ENCODE measurements at places on chromosomes 2 and 18.
A peak's percentile ranks its signal among the peaks of the same experiment; 100 is the strongest.

DNA sequence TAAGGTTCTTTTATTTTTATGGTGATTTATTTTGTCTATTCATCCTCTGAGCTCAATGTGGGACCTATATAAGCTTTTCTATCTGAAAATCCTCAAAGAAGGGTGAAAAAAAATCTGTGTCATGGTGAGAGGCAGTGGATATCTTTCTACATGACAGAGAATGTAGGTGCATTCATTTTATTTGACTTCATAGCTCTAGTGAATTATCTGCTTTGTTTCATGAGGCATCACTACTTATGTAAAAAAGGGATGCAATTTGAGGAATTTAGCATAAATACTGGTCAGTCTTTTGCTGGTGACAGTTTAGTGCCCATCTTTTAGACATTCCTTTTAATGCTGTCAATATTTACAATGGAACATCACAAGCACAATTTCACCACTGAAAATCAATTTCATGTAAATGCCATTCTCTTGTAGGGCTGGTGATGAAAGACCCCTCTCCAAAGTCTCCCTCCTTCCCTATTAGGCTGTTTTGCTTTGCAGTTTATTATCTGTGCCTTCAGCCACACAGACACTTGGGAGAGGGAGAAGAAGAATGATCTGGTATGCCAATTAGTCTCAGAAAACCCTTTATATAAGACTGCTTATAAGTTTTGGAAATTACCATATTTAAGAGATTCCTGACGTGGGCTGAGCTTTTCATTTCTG, 148.3 kb upstream of the NXPH2 start:
- DNase-seq = no peak

DNA sequence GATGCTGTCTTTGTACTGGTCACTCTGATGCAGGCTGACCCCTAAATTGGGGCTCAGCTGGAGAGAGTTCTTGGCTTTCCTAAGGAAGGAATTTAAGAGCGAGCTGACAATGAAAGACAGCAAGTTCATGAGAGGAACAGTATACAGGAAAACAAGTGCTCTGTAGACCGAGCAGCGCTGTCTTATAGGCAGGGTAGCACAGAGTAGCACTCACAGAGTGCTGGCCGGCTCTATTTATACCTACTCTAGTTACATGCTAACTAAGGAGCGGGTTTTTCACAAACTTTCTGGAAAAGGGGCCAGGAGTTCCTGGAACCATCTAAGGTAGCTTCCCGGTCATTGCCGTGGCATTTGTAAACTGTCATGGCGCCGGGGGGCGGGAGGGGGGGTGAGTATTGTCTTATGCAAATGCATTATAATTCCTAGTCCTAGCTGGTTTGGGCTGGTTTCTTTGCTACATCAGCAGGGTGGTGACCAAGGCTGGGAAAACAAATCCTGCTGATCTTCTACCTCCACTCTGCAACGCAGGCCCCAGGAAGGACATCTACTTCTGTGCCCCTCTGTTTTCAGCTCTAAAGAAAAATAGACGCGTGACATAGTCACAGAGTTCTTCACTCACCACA, 31.6 kb upstream of the MAP3K20 start:
- DNase-seq = no peak

DNA sequence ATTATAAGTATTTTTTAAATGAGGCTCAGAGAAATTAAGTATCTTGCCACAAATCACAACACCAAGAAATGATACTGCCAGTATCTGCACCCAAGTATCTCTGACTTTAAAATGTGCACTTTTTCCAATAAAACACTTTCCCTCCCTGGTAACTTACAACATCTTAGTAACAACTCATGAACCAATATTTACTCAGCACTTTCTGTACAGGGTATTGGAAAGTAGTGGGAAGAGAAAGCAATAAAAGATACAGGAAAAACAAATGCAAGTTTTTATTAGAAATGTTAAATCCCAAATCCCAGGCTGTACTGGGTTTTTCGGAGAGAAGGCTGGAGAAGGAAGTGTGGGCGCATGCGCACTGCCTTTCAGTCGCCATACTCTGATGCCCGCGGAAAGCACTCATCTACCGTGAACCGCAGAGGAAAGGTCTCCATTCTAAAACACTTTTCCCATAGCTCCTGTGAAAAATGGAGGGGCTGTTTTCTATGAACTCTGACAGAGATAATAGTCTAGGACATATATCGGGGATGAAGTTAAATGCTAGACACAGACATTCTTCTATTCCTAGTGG, 52.1 kb downstream of the L3MBTL4 start:
- DNase-seq = peak; percentile 41

- DNase-seq = no peak
These were observed 7.5 kb downstream of the COPS8 start for GRCh38 chr2:237092920-237093781.

GRCh38 chr18:4986066-4986465, 211.0 kb downstream of the AKAIN1 start:
- DNase-seq = no peak

GRCh38 chr2:85959826-85960225, 71.0 kb upstream of the ST3GAL5 start:
- no peak for DNase-seq

- no peak for DNase-seq
These were observed 106.2 kb downstream of the HDAC4 start for GRCh38 chr2:239294571-239295054.

GRCh38 chr18:45059695-45060094, 379.0 kb downstream of the SETBP1 start:
- DNase-seq = no peak

GRCh38 chr18:44732599-44732998, 51.9 kb downstream of the SETBP1 start:
- DNase-seq = no peak

GRCh38 chr2:152694161-152694661, 23.1 kb downstream of the PRPF40A start:
- DNase-seq = peak; percentile 39

GRCh38 chr18:72544092-72544886, at the start of gene CBLN2:
Gene CBLN2 (minus strand): TSS chr18:72544342. CDS start chr18:72542160, 2,182 bp downstream.
- no peak for DNase-seq

DNA sequence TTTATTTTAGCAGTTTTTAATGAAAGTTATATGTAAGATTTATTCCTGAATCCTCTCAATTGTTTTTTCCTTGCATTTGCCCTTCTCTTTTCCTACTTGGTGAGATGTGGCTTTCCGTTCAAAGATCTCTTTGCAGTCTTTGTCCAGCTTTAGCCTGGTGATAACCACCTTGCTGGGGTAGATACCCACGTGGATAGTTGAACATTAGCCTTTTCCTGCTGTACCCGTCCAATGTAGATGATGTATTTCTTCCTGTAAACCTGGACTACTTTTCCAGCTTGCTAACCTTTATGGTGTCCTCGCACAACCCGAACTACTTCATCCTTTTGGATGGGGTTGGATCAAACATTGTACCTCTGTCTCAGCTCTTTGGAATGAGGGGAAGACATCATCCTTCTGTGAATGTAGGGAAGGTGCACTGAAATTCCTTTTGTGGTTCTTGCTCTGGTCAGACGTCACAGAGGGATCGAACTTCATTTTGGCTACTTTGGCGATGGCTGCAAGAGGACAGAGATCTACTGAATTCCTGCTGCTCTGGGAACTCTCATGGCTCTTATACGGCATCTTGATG, 293.2 kb upstream of the EPAS1 start:
- no peak for DNase-seq

- DNase-seq = no peak
These were observed 131.4 kb upstream of the HAAO start for GRCh38 chr2:42923580-42924417.

DNA sequence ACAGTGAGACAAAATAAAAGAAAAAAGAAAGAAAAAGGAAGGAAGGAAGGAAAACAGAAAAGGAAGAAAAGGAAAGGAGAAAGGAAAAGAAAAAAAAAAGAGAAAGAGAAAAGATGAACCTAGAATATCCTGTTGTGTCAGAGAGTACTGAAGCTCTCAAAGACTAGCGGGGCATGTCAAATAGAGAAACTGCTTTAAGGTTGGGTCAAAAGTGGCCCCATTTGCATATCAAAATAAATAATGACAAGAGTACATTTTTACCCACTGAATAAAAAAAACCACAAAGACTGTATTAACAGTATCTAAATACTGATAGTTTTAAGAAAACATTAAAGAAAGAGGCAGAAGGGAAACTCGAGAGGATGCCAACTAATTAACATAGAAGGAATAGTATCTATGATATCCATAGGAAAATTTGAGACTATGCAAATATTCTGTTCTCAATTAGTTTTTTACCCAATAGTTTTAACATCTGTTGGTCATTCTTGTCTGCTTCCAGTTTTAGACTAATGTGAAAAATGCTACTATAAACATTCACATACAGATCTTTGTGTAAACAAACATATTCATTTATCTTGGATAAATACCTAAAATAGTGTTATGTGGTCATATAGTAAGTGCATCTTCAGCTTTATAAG, 53.2 kb downstream of the SFXN5 start:
- no peak for DNase-seq

GRCh38 chr2:47041891-47042684, 113.0 kb downstream of the STPG4 start:
- DNase-seq = no peak

DNA sequence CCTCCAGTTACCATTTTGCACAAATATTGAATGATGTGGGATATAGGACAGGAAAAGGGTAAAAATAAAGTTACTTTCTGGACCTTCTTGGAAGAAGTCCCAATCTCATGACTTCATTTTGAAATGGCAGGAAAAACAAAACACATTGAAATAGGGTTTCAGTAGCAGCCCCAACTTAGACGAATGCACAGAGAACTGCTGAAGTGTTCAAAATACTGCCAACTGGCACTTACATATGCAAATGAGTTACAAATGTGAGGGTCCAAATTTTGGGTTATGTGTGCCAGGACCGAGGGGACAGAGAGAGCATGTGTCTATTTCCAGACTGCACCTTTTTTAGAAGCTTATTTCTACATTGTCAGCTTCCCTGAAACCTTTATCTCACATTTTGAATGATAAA, 112.9 kb upstream of the CCDC68 start:
- DNase-seq = no peak

- DNase-seq = no peak
These were observed 41.0 kb upstream of the EPC2 start for GRCh38 chr2:148603562-148603920.

DNA sequence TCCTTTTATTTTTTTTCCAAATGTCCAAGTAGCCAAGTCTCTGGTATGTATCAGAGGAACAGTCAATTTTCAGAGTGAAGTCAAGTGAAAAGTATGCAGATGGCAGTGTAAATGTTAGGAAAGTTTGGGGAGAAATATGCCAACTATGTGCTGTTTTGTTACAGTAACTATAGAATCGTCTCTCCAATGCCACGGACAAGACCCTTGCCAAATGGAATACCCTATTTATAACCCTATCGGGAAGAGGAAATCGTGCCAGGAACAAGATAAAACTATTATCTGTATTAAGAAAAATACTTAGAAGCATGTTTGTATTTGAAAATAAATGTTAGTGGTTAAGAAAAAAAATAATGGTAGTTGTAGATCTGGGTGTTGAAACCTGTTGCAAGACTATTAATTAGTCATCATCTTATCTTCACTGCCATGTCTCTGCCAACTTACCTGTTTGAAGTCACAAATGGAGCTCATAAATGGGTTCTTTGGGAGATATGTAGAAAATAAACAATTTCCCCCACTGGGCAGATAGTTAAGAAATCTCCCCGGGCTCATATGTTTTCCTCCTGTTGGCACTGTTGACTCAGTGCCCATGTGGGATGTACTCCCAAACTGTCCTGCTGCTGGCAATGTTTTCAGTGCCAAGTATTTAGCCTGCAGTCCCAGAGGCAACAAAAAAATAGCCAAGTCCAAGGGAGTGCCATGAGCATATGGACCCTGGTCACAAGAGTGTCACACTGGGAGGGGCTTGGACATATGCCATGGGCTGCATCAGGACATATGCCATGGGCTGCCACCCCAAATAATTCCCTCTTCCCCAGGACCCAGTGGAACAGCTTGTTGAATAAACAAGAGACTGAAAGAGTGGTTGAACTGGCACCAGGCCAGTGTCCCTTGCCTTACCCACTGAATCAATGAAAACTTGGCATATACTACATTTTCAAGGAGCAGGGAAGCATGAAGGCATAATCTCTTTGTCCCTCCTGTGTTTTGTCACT, 366.9 kb downstream of the OSR1 start:
- DNase-seq = peak; percentile 67

DNA sequence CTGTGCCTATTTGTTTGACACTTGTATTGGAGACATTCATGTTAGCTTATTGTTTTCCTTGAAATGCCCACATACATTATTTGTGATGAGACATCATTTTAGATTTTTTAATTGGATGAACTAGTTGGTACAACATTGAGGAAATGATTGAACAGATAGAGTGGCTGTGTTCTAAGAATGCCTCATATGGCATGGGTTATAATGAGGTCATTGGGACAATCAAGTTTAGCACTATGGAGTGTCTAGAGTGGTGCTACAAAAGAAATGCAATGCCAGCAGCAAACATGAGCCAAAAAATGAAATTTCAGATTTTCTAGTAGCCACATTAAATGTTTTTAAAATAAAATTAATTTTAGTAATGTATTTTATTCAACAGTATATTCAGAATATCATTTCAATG, 28.1 kb downstream of the ACVR2A start:
- DNase-seq = no peak

DNA sequence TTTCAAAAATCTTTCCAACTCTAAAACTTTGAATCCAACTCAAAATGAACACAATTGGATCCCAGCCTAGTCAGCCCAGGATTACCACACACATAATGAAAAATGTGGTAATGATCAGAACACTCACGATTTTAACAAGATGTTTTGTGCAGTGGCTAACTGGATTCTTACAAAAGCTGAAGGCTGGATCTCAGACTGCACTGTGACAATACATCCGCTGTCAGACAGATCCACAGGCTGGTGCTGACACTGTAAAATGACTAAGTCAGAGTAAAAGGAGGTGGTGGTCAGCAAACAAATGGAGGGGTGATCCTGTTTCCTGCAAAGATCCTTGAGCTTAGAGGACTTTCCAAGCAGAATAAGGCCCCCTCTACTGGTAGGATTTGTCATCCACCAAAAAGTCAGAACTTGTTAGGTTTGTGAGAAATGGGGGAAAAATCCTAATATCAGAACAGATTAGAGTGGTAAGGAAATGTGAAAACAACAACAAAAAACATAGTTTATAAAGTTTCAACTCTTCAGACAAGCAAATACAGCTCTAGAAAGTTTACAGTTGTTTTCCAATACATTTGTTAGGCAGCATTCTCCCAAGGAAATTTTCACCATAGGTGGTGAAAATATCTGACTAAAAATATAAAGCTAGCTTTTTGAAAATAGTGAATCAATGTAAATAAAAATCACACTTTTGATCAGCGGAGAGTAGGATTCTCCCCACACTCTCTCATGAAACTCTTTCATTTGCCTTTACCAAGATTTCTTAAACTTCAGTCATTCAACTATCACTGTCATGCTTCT, 211.9 kb downstream of the AGPS start:
- peak; percentile 25 for DNase-seq

DNA sequence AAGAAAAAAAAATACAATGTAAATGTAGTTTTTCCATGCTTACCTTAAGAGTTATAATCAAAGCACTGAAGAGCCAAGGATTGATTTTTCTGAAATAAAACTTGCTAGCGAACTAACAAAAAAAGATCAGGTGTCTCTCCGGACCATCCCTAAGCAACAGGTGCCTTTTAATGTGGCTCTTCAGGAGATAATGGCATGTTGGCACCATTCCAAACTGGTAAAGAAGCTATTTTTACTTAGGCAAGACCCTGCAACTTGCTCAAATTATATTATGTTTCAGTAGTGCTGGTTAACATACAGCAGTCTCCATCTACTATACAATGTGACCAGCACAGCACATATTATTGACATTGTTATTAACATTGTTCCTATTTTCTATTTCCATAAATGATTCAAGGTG, 2.3 kb upstream of the GCC2 start:
- DNase-seq = no peak

All from LoVo (cell line).